PC-3 (cell line): ENCODE measurements at places on chromosomes 1 and 21. TPM values are rescaled to one million over a fixed set of nuclear protein-coding genes. Genes with fewer than 3 reads are reported as not detected.
A peak's percentile ranks its signal among the peaks of the same experiment; 100 is the strongest.

Gene CDCA8
- total RNA-seq = 30.1 and 31.8 TPM in 2 replicates

Gene C4BPA
- not detected in 2 replicates for total RNA-seq

Gene RXFP4
- total RNA-seq = not detected in 2 replicates

Gene ABCA4
- 0.23 and 0.29 TPM in 2 replicates for total RNA-seq

Gene ITLN2
- not detected in 2 replicates for total RNA-seq

Gene RNF186
- total RNA-seq = 0.69 TPM in 1 of 2 replicates, not detected in the other

GRCh38 chr1:241157435-241157834 is 199.6 kb downstream of the RGS7 start:
- peaks cover 13% of the 10 kb centered on the region for H3K4me1 ChIP-seq
- no peak for DNase-seq
- H3K4me3 ChIP-seq = no peak overlapping the region

DNA sequence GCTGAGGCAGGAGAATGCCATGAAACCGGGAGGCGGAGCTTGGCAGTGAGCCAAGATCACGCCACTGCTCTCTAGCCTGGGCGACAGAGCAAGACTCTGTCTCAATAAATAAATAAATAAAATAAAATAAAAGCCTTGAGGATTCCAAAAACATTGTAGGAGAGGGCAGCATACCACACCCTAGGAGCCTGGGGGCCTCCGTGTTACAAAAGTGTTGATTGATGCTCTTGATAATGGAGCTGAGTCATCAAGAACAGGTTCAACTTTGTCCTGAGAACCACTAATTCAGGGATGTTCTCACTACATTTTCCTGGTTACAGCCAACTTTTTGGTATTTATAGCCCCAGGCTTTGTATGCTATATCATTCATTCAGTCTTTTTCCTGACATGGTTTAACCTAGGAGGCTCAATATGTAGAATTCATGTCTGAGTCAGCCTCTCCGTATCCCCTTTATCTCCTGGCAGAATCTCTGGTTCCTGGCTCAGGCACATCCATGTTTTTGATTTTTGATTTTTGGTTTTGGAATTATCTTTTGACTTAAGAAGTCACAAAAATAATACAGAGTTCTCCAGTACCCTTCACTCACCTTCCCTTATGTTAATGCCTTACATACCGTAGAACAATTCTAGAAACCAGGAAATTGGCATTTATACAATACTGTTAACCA is 69.4 kb downstream of the LRRC8D start:
- H3K27me3 ChIP-seq = no peaks in the 10 kb centered on the region
- 0 out of 2 replicates have a peak, but pooled peaks cover 2% of the 10 kb centered on the region for H3K36me3 ChIP-seq
- H3K4me1 ChIP-seq = peaks cover 57% of the 10 kb centered on the region
- peak; percentile 99 for DNase-seq

GRCh38 chr1:187001198-187001889 is 172.6 kb downstream of the PLA2G4A start:
- H3K4me1 ChIP-seq = peaks cover 11% of the 10 kb centered on the region; the same call in 1 of the 2 replicates
- H3K27me3 ChIP-seq = no peaks in the 10 kb centered on the region
- H3K36me3 ChIP-seq = no peaks in the 10 kb centered on the region

DNA sequence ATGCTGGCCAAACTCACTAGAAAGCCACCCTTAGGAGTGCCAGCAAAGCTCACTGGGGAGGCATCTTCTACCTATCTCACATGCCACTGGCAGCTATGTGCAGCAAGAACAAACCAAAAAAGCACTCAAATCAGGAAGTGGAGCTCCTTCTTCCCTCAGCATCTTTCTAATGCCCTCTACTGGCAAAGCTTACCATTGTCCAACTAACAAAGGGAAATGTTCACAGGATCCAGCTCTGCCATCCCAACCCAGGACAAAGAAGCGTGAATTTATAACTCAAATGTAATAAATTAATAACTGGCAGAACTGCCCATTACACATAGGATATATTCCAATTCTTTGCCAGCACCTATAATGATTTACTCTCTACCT is 38.9 kb downstream of the LEPR start:
- no peaks in the 10 kb centered on the region for H3K36me3 ChIP-seq
- no peak overlapping the region for H3K27ac ChIP-seq
- DNase-seq = peak; percentile 65
- H3K27me3 ChIP-seq = no peaks in the 10 kb centered on the region
- no peak overlapping the region for H3K4me3 ChIP-seq

DNA sequence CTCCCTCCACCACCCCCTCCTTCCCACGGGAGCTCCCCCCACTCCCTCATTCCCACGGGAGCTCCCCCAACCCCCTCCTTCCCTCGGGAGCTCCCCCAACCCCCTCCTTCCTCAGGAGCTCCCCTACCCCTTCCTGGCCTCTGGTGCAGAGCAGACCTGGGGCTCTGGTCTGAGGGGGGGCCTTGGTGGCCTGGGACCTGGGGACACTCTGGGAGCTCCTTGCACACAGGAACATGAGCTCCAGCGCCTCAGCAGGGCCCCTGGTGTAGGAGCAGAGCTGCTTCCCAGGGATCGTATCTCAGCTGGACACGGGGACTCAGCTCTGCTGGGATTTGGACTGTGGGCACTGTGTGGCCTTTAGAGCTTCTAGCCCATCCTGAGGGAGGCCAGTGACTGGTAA is 19.7 kb upstream of the PRSS38 start:
- H3K27me3 ChIP-seq = no peaks in the 10 kb centered on the region
- DNase-seq = no peak
- no peaks in the 10 kb centered on the region for H3K36me3 ChIP-seq
- no peak overlapping the region for H3K4me3 ChIP-seq
- H3K27ac ChIP-seq = no peak overlapping the region

DNA sequence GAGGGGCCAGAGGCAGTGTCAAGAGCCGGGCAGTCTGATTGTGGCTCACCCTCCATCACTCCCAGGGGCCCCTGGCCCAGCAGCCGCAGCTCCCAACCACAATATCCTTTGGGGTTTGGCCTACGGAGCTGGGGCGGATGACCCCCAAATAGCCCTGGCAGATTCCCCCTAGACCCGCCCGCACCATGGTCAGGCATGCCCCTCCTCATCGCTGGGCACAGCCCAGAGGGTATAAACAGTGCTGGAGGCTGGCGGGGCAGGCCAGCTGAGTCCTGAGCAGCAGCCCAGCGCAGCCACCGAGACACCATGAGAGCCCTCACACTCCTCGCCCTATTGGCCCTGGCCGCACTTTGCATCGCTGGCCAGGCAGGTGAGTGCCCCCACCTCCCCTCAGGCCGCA is at the start of gene BGLAP:
Gene BGLAP, plus strand, starts transcription at position 259 of the 400 bp plus-strand sequence. Its CDS starts 48 bp downstream, at position 307.
- H3K27ac ChIP-seq = 0 out of 2 replicates have a peak within 1 kb of the TSS, but pooled peaks have one; percentile 0
- no peak within 1 kb of the TSS for H3K4me3 ChIP-seq
- H3K36me3 ChIP-seq = peaks cover 11% of the 10 kb centered on the region
- DNase-seq = no peak
- H3K27me3 ChIP-seq = no peaks in the 10 kb centered on the region
- H3K4me1 ChIP-seq = peaks cover 15% of the 10 kb centered on the region

DNA sequence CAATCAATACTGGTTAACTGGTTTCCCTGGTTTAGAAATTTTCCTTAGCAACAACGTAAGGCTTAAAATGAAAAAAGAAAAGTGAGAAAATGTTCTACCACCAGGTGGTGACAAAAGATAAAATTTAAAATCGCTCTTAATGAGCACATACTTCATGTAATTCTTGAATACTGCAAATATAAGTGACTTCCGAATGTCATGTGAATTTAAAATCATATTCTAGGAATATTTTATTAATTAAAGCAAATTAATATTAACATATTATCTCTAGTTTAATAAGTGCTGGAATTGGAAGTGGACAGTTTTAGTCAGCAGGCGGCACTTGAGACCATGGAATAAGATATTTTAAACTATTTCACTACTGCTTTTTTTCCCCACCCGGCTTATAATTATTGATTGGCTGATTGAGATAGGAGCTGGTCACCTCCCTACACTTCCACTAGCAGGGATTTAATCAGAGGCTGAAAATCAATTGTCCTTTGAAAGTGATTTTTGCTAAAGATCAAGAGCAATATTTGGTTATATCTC is 5.0 kb upstream of the ADAMTS1 start:
- DNase-seq = peak; percentile 80
- no peak overlapping the region for H3K27ac ChIP-seq
- peaks cover 5% of the 10 kb centered on the region; the same call in 1 of the 2 replicates for H3K4me1 ChIP-seq
- H3K36me3 ChIP-seq = no peaks in the 10 kb centered on the region
- no peaks in the 10 kb centered on the region for H3K27me3 ChIP-seq
- H3K4me3 ChIP-seq = no peak overlapping the region

- H3K36me3 ChIP-seq = no peaks in the 10 kb centered on the region
- no peak overlapping the region for H3K4me3 ChIP-seq
- no peaks in the 10 kb centered on the region for H3K27me3 ChIP-seq
- peaks cover 20% of the 10 kb centered on the region for H3K4me1 ChIP-seq
Measured at GRCh38 chr1:201351617-201352016, 25.9 kb downstream of the TNNT2 start.

- no peak overlapping the region for H3K27ac ChIP-seq
- H3K4me1 ChIP-seq = no peaks in the 10 kb centered on the region
- H3K27me3 ChIP-seq = no peaks in the 10 kb centered on the region
- peak; percentile 7 for DNase-seq
Measured at GRCh38 chr1:96387785-96388184, 333.8 kb upstream of the PTBP2 start.

DNA sequence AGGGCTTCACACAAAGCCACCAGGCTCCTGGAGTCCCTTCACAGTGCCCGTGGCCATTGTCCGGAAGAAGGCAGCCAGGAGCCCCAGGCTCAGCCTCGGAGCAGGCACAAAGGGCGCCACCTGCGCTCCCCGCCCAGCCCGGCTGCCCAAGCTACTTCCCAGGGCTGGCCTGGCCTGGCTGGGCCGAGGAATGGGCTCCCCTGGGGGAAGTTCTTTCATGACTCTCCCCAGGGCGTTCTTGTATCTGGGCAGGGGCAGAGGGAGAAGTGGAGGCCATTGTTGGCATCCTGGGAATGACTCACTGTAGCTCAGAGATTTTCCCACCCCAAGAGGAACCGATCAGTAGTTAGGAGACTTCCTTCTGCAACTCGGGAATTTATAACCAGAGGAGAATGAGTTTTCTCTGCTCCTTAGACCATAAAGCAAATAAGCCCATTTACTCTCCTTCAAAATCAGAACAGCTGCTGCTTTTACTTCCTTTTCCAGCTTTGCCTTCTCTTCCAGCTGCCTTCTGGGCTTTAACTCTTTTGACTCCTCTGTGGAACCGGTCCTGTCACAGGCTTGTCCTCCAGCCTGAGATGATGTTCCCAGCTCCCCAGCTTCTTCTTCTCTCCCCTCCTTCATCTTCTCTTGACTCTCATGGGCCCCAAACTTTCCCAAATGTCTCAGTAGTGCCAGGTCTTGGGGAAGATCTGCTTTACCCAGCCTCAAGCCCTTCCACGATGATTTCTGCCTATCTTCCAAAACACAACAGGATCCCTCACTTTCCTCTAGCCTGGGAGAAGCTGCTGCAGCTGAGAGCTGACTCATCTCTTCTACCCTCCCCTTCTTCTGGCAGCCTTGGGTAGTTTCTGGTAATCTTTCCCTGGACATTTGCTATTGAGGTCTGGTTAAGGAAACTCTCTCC is 118.7 kb upstream of the CD34 start:
- no peak overlapping the region for H3K4me3 ChIP-seq
- H3K4me1 ChIP-seq = no peaks in the 10 kb centered on the region
- no peak overlapping the region for H3K27ac ChIP-seq
- H3K36me3 ChIP-seq = 0 out of 2 replicates have a peak, but pooled peaks cover 3% of the 10 kb centered on the region
- no peaks in the 10 kb centered on the region for H3K27me3 ChIP-seq

- no peak overlapping the region for H3K4me3 ChIP-seq
- no peak for DNase-seq
- H3K36me3 ChIP-seq = no peaks in the 10 kb centered on the region
- H3K27ac ChIP-seq = no peak overlapping the region
- H3K4me1 ChIP-seq = no peaks in the 10 kb centered on the region
Measured at GRCh38 chr1:181179987-181180365, 91.5 kb downstream of the IER5 start.

DNA sequence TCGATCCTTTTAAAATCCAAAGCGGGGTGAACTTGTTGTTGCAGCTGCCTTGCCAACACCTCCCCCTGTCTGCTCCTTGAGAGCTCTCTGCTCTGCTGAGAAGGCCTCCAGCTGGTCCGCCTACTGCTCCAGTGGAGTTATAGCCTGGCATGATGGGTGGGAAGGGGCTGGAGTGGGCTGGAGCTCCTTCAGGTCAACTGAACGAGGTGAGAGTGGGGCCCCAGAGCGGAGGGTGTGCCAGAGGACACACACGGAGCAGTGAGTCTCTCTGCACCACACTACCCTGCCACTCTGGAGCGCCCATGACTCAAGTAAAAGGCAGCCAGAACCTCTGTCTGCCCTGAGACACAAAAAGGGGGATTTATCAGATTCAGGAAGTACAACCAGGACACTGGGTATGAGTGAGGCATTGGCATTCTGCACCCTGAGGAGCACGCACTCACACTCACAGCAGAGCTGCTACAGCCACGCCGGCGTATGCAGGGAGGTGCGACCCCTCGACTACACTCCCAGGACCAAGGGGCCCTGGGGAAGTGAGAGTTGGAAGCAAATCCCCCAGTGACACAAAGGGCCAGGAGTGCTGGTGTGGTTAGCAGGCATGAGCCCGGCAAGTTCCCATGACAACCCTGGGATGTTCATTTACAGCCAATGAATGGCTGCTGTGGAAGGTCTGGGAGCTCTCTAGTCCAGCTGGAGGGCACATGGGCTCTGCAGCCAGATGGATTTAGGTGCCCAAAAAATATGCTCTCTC is 28.0 kb upstream of the EVA1B start:
- peaks cover 49% of the 10 kb centered on the region for H3K4me1 ChIP-seq
- peak overlapping the region; percentile 92 for H3K27ac ChIP-seq
- H3K4me3 ChIP-seq = no peak overlapping the region; the same call in 1 of the 2 replicates
- peaks cover 26% of the 10 kb centered on the region for H3K36me3 ChIP-seq

- no peak overlapping the region for H3K27ac ChIP-seq
- H3K27me3 ChIP-seq = no peaks in the 10 kb centered on the region
- no peaks in the 10 kb centered on the region for H3K4me1 ChIP-seq
- no peak for DNase-seq
- H3K4me3 ChIP-seq = no peak overlapping the region
- H3K36me3 ChIP-seq = no peaks in the 10 kb centered on the region
Measured at GRCh38 chr1:237226177-237226944, 184.4 kb downstream of the RYR2 start.

DNA sequence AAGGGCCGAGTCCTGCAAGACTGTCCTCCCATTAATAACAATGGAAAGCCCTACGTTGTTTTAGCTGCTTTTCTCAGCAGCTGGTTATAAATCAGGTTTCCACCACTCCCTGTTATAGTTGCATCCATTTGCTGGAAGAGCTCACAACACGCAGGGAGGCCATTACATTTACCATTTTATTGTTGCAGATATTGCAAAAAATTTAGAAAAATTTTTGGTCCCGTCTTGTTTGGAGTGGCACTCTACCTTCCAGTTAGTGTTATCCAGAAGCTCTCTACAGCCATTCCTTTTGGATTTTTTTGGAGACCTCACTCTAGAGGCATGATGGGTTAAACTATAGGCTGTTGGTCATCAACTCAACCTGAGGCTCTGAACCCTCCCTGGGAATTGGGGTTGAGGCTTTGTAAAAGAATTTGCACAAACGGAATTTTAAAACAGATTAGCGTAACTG is 1532.1 kb upstream of the TPTE start:
- H3K27me3 ChIP-seq = peaks cover 49% of the 10 kb centered on the region
- H3K4me1 ChIP-seq = no peaks in the 10 kb centered on the region
- no peak overlapping the region for H3K4me3 ChIP-seq
- H3K27ac ChIP-seq = no peak overlapping the region
- H3K36me3 ChIP-seq = no peaks in the 10 kb centered on the region
